ENCODE measurements at places on chromosomes 2 and 18. TPM values are rescaled to one million over a fixed set of nuclear protein-coding genes. Genes with fewer than 3 reads are reported as not detected.

DNA sequence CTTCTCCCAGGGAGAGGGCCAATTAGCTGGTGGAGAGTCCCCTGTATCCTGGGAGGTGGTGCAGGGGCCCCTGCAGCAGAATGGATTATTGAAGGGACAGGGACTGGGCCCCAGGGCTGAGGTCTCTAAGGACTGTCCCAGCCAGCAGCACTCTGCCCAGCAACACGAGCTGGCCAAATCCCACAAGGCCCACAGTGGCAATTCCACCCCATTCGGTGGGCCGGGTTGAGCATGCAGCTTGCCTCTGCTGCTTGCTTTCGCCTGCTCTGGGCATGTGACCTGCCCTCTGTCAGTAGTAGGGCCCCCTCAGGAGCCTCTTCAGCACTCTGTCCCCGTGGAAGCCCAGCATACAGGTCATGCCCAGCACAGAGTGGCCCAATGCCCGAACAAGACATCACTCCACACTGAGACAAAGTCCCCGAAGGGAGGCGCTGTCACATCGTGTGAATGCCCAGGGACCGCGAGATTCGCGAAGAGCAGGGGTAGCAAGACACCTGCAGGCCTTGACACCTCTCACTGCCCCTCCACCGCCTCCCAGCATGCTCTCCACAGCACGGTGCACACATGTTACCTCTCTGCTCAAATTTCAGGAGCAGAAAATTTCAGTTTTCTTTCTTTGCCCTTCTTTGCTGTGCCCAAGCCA is 65.4 kb downstream of the CRACDL start:
- DNase-seq = no peak

DNA sequence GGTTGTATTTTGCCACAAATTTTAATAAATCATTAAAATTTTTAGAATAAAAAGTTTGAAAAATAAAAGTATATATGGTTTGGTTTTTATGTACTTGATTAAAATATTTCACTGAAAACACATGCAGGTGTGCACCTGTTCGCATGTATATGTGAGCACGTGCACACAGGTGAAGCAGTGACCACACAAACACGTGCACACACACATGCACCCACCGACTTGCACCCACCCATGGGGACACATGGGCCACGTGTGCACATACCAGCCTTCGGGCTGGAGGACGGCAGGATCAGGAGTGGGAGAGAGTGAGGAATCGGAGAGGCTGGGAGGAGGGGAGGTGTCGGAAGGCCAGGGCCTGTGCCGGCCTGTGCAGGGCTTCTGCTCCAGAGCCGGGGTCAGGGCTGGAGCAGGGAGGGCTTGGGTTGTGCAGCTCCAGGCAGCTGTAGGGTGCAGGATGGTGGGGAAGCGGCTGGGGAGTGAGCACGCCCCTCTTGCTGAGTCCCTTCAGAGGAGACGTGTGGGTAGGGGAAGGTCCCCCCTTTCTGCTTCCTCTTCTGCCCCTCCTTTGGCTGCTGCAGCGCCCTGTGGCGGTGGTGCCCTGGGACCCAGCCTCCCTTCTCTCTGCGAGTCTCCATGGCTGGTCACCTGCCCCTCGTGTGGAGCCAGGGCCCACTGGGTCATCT is 106.9 kb upstream of the HDAC4 start:
- no peak for DNase-seq

DNA sequence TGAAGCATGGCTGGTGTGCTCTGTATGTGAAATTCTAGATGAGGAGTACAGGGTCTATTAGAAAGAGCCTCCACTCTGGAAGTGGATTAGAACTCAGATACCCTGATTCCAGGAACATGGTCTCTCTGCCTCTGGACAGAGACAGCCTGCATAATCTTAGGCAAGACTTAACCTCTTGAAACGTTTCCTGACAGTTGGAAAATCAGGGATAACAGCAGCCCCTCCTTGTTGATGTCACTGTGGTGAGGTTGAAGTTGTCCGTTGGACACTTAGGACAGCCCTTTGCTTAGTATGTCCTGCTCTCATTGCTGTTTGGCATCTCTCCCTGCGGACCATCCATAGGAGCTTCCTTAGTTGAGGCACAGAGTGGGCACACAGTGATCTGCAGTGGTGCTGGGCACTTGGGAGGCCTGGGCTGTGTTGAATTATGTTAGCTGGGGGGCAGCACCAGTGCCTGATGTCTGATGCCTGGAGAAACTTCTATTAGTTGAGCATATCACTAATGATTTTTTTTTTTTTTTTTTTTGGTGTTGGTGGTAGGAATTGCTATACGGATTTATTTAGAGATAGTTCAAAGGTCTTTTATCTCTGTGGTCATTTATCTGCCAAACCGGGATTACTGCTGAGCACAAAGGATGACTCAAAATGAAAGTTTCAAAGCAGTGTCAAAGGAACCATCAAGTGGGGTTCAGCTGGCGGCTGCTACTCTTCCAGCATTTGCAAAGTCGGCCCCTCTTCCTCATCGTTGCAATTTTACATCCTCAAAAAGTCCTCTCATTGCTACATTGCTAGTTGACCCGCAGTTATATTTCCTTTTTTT is 28.8 kb downstream of the SETBP1 start:
- no peak for DNase-seq

Gene FER1L5
- 3.4 TPM for polyA plus RNA-seq

Gene MSTN
- 32.8 TPM for polyA plus RNA-seq

Gene PSTPIP2
- polyA plus RNA-seq = 2.4 TPM

DNA sequence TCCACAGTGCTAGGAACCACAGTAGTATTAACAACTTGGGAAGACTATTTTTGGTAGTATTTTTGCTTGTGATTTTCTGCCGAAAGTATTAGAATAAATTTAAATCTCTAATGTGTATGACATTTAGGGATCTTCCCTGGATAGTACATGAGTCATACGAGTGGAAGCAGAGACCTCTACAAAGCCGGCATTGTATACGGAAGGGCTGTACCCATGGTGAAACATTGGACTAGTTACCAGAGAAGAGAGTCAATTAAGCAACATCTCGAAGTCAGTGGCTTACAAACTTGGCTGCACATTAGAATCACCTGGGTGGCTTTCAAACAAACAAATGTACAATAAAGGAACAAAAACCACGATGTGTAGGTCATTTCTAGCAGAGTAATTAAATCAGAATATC is 1131.7 kb upstream of the LRRTM1 start:
- DNase-seq = no peak

DNA sequence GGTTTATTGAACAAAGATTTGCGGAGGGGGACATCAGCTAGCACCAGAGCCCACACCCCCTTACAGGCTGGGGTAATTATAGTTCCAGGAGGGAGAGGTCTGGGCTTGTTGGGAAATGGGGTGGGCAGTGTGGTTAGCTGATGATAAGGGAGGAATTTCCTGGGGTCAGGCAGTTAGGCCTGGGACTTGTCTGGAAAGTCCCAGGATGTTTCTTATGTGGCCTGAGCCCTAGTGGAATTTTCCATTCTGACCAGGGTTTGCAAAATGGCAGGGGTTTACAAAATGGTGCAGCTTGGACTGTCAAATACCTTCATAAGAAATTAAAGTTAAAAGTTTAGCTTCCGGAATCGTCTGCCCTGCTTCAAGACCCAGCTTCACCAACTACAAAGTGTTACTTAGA is 199.1 kb downstream of the FBXO15 start:
- no peak for DNase-seq

Gene TRAPPC8
- 26.3 TPM for polyA plus RNA-seq

GRCh38 chr2:63049970-63050333 is 678 bp upstream of the OTX1 start:
- no peak for DNase-seq

GRCh38 chr2:11768946-11769345 is 22.5 kb downstream of the LPIN1 start:
- DNase-seq = no peak

GRCh38 chr2:106195981-106196380 is 1.9 kb upstream of the UXS1 start:
- no peak for DNase-seq

- DNase-seq = no peak
Observed at GRCh38 chr18:13451213-13451540, 232.6 kb downstream of the LDLRAD4 start.

- DNase-seq = no peak
Observed at GRCh38 chr2:207725873-207726578, 14.6 kb downstream of the CCNYL1 start.

- DNase-seq = no peak
Observed at GRCh38 chr18:34847408-34847807, 137.3 kb downstream of the DTNA start.

Gene DNAJC10
- 58.6 TPM for polyA plus RNA-seq

Gene DSG4
- not detected for polyA plus RNA-seq

- DNase-seq = no peak
Observed at GRCh38 chr18:2986150-2986865, 26.6 kb downstream of the LPIN2 start.

All from forelimb muscle (tissue), 1 donor.